GM04503 (cell line): ENCODE measurements at places on chromosomes 1 and 21.

- no peak for DNase-seq
Measured at GRCh38 chr1:223665592-223666312, at the start of gene CAPN8. Gene CAPN8, minus strand, starts transcription at chr1:223665701. Its CDS starts 55 bp downstream, at chr1:223665646.

GRCh38 chr21:32140604-32141317 lies 138.1 kb downstream of the MIS18A start:
- DNase-seq, result no peak

DNA sequence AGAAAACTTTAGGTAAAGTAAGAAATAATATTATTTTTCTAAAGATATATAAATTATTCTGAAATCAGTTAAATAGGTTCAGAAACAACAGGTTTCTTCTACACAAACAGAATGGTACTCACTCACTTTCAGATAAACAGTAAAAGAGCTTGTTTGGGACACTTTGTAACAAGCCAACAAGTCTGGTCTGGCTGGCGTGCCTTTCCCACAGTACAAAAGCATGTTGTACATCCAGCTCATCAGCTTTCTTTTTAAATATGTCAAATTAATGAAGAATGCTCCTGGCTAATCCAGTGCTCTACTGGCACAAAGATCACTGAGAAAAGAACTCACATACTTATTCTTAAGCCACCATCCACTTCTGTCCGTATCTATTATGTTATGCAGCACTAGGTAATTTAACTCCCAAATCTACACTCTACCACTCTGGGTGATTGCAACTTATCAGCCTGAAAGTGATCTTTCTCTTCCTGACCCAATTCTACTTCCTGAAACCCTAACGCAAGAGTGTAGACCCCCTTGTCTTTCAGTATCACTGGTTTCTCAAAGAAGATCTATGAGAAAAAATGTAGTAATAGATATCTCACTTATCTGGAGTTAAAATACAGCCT lies 32.6 kb downstream of the TRIT1 start:
- no peak for DNase-seq

GRCh38 chr1:16082283-16083038 lies 9.0 kb upstream of the FAM131C start:
- no peak for DNase-seq

- DNase-seq, result no peak
Measured at GRCh38 chr1:112636597-112637253, 17.1 kb downstream of the CAPZA1 start.

GRCh38 chr1:44947774-44948311 lies 38.6 kb downstream of the EIF2B3 start:
- DNase-seq, result no peak

- no peak for DNase-seq
Measured at GRCh38 chr1:86530211-86530845, 16.6 kb upstream of the CLCA4 start.

DNA sequence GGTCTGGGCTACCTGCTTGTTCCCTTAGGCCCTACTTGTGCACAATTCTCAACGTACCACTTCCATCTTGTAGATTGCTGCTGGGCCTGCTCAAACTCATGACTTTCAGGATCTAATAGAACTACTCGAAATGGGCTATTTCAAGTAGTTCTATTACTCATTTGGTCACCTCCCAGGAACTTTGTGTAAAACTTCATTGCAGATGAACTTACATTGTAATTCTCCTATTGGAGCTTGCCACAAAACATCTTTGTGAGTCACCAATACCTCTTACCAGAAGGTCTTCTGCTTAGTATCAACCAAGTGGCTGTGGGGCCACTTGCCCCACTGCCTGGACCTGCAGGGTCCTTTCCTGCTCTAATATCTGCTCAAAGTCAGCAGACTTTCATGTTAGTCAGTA lies 10.7 kb upstream of the MYOCOS start:
- DNase-seq, result peak; percentile 26

- DNase-seq, result no peak
Measured at GRCh38 chr1:158248118-158248517, 6.1 kb upstream of the CD1A start.

- no peak for DNase-seq
Measured at GRCh38 chr1:228356897-228357680, 49.5 kb downstream of the TRIM11 start.

DNA sequence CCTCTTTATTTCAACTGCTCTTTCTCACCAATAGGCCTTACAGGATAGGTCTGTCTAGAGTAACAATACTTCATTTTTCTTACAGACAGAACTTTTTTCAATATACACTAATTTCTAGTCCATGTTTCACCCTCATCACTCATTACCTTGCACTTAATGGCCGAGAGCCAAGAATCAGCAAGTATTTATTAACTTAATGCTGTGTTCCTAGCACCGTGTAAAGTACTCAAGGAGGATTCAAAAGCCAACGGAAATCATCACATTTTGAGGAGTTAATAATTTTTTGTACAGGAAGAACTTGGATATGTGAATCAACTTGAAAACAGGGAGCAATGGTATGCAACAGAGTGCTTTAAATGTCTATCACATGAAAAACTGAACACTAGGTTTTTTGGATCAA lies 102.0 kb downstream of the PTPN14 start:
- no peak for DNase-seq

- no peak for DNase-seq
Measured at GRCh38 chr1:160154790-160155189, 3.4 kb downstream of the ATP1A4 start.

- no peak for DNase-seq
Measured at GRCh38 chr1:199157494-199157893, 518.7 kb downstream of the PTPRC start.

DNA sequence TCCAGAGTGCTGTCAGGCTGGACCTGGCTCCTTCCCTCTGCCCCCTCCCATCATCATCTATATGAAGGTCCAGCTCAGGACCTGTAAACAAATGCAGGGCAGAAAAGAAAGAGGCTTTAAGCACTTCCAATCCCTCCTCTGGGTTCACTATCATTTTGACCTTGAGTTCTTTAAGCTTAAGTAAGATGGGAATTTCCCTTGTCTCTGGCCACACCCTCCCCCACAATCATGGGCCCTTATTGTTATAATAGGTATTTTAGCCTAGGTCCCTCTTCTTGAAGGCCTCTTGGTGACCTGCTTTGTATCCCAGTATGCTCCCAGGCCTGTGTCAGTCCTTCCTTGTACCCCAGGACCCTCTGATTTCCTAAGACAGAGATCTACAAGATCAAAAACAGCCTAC lies 45.1 kb upstream of the EPS15 start:
- no peak for DNase-seq

- no peak for DNase-seq
Measured at GRCh38 chr1:83764209-83764608, 234.7 kb downstream of the TTLL7 start.

DNA sequence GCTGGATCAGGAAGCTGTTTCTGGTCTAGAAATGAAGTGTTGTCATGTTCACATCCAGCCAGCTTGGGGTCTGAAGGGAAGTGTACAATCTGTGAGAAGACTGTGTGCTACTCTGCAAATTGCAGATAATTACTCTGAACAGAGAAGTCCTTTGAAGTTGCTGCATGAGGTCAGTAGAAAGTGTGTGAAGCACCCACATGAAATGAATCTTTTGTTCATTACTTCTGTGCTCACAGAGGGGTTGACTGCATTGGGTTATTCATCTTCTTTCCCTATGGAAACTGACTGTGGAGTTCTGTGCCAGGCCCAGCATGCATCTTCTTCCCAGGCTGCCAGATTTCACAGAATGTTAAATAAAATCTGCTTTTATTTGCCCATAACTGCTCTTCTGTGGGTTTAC lies 47.1 kb downstream of the CTH start:
- no peak for DNase-seq

- no peak for DNase-seq
Measured at GRCh38 chr1:99681583-99681982, 35.7 kb downstream of the PALMD start.
